ENCODE measurements at places on chromosomes 1 and 21.
A peak's percentile ranks its signal among the peaks of the same experiment; 100 is the strongest.

DNA sequence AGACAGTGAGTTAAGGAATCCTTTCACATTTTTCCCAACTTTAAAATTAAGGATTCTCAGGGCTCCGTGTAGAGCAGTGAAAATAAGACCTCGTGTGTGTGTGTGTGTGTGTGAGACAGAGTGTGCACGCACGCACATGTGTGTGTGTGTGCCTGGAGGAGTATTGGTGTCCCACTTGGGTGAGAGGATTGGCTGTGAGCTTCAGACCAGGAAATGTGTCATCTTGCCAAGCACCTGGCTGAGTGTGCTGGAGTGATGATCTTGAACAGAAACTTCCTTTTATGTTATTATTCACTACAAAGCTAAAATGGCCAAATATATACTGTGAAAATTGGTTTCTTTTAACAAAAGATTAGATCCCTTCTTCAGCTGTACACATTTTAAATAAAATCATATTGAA is 35.2 kb upstream of the NTPCR start:
- DNase-seq, result no peak

DNA sequence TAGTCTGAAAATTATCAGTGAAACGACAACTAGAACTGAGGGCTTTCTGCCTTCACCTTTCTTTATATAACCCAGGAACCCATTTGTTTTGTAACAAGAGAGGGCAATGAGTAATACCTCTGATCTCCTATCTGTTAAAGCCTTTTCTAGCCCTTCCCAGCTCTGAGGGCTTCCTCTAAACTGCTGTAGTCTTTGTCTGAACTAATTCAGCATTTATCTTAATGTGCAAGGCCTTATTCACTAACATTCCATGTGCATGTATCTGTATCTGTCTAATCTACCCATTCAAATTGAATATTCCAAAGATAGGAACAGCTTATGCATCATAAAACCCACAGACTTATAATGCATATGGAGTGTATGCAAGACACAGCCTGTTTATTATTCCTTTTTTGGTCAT is 167.1 kb downstream of the LYPLAL1 start:
- no peak for DNase-seq

DNA sequence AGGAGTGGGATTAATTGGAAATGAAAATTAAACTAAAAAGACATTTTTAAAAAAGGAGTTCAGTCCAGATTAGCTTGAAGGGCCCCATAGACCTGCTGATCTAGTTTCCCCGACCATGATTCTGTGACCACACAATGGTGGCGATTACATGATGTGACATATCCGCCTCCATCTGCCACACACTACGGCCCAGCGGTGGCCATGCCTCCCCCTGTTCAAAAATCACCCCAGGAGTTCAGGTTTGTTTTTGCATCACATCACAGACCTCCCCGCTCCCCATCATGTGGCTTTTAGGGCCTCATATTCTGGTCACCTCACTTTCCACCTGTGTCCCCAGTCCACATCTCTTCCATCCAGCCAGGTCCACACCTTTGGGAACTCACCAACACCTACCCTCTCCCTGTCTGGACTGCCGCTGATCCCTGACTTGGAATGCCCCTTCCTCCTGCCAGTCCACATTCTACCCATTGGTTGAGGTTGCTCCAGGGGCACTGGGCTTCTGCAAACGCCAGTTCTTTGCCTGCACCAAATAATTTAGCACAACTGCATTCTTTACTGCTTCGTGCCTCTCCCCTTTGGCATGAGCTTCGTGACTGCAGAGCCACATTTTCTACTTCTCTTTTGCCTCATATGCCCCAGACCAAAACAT is 38.9 kb downstream of the CD247 start:
- no peak for DNase-seq

GRCh38 chr1:206117151-206117948 is at the start of gene AVPR1B:
Gene AVPR1B (minus strand): TSS chr1:206117388. CDS start chr1:206116890, 498 bp downstream.
- DNase-seq, result peak; percentile 81

- no peak for DNase-seq
These were observed 1232.1 kb downstream of the MRPL39 start for GRCh38 chr21:24375201-24375600.

GRCh38 chr1:198937231-198938031 is 298.6 kb downstream of the PTPRC start:
- peak; percentile 37 for DNase-seq

GRCh38 chr1:172827301-172827700 is 168.4 kb downstream of the FASLG start:
- DNase-seq, result no peak

DNA sequence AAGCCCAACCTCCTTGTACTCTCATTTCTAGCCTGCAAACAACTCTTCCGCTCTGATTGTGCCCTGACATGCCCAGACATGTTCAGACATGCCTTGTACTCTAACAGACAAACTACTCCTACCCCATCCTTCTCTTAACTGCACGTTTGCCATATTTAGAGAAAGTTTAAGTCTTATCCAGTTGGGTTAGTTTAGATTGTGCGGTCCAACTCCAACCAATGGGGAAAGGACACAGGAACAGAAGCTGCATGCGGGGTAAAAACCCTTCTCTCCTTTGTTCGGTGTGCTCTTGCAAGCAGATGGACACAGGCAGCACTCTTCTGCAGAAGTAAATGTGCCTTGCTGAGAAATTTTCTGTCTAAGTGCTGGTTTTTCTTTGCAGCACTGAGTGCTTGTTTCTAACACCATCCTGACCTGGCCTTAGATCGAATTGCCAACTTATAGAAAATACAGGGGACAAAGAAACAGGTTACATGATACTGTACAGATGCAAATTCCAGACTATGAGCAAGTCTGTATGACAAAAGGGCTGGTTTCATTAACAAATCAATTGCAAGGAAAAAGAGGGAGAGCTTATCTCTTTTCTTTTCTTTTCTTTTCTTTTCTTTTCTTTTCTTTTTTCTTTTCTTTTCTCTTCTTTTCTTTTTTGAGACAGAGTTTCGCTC is 35.8 kb upstream of the IFNGR2 start:
- DNase-seq, result no peak

- DNase-seq, result peak; percentile 47
These were observed 3.7 kb upstream of the PPM1J start for GRCh38 chr1:112718691-112719418.

DNA sequence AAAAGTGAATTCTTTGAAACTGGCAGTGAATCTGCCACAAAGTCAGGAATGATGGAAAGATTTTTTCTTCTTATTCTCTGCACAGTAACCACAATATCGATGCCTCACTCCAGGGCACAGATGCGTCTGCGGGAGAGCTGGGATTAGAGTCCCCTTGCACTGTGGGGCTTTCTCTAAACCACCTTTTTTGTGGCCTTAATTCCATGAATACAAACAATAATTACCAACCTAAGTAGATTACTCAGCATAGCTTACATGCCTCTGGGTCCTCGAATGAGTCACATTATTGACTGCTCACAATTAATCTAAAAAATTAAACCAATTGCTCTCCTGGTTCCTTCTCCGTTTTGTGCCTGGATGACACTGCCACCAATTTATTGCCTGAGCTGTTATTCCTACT is 125.8 kb downstream of the KAZN start:
- no peak for DNase-seq

- no peak for DNase-seq
These were observed 28.4 kb downstream of the ELF3 start for GRCh38 chr1:202038688-202039346.

- DNase-seq, result no peak
These were observed 8.2 kb downstream of the LMNA start for GRCh38 chr1:156122519-156123355.
